ENCODE measurements at places on chromosomes 12 and 14.

DNA sequence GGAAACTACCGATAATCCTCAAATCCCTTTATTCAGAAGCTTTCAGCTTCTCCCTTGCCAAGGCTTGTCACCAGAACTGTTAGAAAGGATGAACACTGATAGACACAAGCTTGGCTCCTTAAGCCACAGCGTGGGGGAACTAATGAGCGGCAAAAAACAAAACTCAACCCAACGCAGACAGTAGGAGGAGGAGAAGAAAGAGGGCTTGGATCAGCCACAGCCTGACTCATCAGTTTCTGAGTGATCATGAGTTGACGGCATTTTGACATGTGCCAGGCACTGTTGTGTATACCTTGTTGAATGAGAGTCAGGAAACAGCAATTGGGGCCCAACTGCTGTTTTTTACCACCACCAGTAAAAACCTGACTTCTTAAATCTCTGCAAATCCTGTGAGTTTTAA lies 23.7 kb downstream of the PLXNC1 start:
- peak; percentile 44 for DNase-seq

- DNase-seq = no peak
Observed at GRCh38 chr12:99059824-99060511, 414.9 kb downstream of the APAF1 start.

DNA sequence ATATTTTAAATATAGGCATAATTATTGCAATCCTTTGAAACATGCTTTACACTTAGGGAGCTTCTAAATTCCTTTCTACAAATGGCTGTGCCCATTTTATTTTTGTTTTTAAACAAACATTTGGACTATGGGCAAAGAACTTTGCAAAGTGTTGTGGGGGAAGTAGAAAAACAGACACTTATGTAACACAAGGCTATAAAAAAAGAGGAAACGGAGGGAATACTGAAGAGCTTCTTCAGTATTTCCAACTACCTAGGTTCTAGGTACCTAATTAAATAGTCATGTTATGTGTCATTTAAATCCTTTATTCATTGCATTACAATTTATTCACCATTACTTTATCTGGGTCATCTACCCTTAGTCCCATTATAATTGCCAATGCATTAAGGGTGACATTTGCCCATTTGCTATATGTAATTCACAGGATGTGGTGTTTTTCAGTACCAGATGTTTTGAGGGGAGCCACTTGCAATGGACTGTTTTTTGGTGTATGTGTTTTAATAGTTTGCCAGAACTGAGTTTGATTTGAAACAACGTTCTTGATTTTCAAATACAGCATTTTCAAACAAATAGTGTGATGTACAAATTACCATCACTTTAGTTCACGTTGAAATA lies 1.5 kb upstream of the MSRB3 start:
- DNase-seq = no peak

DNA sequence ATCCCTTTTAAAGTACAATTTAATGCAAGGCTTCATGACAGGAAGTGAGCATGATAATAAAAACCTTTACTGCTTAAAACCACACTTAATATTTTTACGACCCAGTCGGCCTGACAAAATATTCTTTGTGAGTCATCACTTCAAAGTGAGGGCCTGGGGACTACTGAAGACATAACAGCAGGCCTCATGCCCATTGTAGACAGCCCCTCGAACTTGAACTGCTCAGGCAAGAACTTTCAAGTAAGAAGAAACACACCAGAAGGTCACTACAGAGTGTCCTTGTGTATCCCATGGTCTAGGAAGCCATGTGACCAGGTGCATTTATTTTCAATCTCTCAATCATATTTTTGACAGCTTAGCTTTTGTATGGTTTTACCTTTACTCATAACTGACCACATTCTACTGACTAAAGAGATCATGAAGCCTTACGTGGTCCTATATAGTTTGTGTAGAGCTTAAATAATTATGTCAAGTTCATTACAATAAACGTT lies 61.4 kb upstream of the MANSC4 start:
- DNase-seq = no peak

DNA sequence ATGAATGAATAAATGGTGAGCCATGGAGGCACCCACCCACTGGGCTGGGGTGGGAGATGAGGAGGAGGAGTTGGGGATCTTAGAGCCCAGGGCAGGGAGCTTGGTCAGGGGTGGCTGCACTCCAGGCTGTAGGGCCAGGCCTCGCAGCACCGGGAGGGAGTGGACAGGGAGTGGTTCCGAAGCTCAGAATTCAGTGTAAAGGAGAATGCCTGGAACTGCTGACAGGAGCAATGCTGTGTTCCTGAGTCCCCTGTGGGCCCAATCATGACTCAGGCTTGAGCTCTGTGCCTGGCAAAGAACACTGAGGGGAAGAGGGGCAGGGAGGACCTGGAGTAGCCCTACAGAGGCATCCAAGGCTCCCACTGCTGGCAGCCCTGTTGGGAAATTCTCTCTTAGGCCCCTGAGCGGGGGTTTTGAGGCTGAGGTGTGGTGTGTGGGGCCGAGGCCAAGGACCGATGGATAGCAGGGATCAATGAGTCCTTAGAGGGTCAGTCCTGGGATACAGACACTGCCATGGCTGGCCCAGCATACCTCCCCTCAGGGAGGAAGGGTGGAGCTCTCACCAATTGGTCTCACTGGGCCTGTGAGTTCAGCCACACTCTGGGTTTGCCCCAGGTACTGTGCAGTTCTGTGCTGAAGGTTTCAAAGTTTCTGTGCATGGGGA lies 9.5 kb upstream of the RABGGTA start:
- DNase-seq = no peak

GRCh38 chr14:84591827-84592445 lies 938.0 kb upstream of the FLRT2 start:
- DNase-seq = no peak

DNA sequence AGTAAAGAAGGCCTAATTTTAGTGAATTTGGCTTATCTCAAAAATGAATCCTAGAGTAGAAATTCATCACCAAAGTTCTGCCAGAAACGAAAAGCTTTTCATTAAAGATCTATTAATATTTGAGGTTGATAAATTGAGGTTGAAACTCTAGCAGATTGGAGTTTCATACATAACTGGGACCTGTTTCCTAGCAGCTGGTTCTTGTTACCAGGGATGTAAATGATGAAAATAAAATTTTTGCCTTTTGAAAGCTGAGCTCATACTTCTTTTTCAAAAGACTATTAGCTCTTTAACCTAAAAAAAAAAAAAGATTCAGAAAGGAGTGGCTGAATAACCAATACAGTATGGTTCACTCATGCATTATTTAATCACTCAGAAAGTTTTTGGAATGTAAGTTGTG lies 98.3 kb downstream of the PTGER2 start:
- no peak for DNase-seq

DNA sequence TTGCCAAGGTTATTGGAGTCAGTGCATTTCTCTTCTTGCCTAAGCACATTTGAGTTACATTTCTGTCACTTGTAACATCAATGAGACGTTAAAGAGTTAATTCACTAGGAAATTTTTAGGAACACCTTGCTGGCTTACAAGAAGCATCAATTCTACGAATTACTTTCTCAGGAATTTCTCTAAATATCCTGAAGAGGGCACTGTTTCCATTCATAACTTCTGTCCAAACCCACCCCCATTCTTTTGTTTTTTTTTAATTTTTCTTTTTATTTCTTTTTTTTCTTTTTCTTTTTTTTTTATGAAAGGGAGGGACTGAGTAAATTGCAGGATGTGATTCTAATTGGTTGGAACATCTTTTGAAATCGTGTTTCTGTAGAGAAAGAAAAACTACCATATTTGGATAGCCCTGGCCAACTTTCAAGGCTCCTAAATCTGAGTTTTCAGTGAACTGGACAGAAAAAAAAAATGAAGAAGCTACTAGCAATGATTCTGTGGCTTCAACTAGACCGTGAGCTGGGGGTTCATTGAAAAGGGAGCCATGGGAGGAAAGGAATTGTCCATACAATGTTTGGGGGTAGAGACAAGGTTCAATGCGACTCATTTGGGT lies 285.3 kb downstream of the DAD1 start:
- DNase-seq = no peak

- DNase-seq = no peak
Observed at GRCh38 chr14:65224799-65225198, 122.5 kb upstream of the MAX start.

- DNase-seq = no peak
Observed at GRCh38 chr14:77843195-77843594, 43.3 kb downstream of the ADCK1 start.
